Sciatic nerve (tissue), 2 donors: ENCODE measurements at places on chromosomes 12 and 14. TPM values are rescaled to one million over a fixed set of nuclear protein-coding genes. Genes with fewer than 3 reads are reported as not detected.

The FLVCR2 gene
- total RNA-seq, result 56.4 TPM

DNA sequence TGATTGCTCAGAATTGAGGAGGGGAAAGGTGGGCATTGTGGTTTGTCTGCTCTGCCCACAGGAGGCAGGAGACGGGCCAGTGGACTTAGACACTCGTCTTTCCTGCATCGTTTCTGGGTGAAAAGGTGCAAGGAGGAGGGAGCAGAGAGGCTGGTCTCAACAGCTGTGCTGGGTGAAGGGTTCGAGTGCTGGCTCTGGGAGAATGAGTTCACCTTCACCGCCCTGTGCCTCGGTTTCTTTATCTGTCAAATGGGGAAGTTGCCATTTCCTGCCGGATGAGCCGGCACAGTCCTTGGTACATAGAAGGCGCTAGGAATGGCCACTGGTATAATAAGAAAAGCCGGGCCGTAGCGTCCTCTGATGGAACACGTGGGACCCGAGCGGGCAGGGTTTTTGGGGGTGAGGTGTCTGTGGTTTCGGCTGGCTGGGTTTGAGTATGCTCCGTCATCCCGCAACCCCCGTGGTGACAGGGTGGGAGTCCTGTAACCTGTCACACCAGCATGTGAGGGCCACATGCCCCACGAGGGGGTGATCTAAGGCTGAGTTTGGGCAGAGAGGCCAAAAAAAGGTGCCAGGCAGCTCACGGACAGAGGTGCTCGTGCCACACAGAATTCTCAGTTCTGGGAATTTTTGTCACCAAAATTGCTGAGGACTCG is 7.3 kb downstream of the BCL7A start:
- no peak for DNase-seq

GRCh38 chr14:102935756-102936155 is 13.3 kb downstream of the AMN start:
- DNase-seq, result no peak

- no peak for DNase-seq
These were observed 663 bp downstream of the PTGER2 start for GRCh38 chr14:52314595-52315354.

GRCh38 chr12:110743571-110744093 is 941 bp upstream of the PPP1CC start:
- peak; percentile 72 for DNase-seq

DNA sequence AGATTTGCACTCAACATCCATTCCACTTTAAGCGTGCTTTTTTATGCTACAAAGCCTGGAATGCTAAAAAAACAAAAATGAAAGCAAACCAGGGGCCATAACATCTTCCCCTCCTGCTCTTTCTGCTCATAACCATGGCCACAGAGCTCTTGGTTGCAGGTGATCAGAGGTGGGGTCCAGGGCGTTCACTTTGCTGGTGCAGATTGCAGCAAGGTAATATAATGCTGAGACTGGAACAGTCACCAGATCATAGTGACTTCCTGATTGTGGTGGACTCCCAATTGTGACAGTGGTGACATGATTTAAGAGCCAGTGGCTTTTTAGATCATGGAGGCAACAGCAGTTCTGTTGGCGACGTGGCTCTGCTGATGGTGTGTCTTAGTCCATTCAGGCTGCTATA is 115.0 kb upstream of the CPM start:
- DNase-seq, result no peak

DNA sequence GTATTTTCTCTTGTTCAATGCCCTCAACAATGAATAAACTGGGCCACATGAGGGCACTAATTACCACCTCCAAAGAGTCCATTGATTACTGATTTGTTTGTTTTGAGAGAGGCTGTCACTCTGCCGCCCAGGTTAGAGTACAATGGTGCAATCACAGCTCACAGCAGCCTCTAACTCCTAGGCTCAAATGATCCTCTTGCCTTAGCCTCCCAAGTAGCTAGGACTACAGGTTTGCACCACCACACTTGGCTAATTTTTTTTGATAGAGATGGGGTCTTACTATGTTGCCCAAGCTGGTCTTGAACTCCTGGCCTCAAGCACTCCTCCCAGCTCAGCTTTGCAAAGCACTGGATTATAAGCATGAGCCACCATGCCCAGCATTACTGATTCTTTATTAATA is 28.3 kb upstream of the SYCP3 start:
- no peak for DNase-seq

DNA sequence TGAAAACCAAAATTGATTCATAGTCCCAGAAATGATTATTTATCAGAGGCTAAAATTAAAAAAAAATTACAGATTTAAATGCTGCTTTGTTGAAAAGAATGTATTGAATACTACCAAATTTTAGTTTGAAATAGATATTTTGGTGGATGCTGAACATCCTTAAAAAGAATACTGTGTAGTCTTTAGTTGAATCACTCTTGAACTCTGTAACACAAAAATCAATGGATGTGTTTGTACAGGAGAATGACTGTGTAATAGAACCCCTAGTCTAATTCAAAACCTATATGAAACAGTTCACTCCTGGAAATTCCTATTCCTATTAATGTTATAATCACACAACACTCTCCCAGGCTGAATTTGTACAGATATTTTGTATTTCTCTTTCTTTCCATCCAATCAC is 1.5 kb upstream of the TSPAN8 start:
- DNase-seq, result no peak
